ENCODE measurements at places on chromosomes 5 and 9.

- no peak for DNase-seq
These were observed 72.1 kb upstream of the HSPA9 start for GRCh38 chr5:138647261-138647788.

DNA sequence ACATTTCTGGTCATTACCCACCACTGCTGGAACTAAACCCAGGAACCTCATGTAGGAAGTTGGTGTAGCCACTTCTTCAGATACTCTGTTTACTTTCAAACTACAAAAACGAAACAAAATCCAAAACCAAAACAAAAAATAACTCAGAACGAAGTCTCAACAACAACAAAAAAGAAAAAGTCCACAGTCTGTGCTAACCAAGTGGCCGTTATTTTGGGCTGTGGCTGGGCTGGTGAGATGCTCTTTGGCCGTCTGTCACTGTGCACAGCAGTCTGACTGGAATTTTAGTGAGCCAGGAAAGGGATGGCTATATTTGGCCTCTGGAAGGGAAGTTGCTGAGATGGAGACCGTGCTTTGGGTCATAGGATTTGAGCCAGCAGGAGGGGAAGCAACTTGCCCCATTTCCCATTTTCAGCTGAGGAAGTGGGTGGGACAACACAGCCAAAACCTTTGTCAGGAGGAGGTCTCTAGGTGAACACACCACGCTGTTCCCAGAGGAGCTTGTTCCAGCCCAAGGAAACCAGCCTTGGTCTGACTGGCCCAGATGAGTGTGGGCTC, 334.1 kb downstream of the ZSWIM6 start:
- no peak for DNase-seq

GRCh38 chr9:38075272-38075671, 6.2 kb upstream of the SHB start:
- no peak for DNase-seq

GRCh38 chr5:137192293-137192743, 306.8 kb downstream of the SPOCK1 start:
- no peak for DNase-seq

DNA sequence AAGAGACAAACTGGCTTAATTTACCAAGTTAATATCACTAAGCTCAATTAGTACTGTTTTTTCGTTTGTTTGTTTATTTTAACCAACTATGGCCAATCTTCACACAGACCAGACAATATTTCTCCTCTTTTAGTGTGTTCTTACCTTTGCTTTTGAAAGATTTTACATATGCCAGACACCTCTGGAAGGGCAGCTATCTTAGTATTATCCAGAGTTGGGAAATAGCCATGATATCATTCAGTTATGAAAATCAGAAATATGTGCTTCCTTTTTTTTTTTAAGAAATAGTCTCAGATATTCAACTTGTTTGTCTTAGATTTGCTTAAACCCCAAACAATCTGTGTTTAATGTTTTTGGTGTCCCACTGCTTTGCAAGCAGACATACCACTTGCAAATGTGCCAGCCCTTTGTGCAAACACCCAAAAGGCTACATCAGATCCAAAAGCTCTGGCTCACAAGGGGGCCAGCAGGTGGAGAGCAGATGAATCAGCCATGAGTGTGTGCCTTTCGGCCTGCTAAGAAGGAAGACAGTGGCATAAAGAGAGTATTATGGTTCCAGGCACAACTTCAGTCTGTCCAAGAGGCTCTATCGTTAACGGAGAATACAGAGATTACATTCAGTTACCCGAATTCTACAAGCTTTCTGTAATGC, 147.6 kb downstream of the EFNA5 start:
- DNase-seq = no peak

DNA sequence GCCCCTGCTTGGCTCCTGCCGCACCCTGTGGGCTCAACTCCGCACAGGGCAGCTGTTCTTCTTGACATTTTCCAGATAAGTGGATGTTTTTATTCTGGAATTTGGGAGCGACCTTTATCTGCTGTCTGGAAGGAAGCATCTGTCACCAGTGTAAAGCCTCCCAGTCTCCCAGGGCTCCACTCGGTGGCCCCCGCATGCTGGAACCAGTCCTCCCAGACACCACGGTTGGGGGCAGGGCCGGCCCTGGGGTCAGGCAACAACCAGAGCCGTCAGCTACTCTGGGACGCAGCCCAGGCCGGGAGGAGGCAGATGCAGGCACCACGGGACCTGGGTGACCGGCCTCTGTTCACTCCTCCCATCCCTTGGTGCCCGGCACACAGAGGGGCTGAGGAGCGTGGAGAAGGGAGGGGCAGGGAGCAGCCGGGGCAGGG, 92.8 kb upstream of the ADAMTS2 start:
- no peak for DNase-seq

- no peak for DNase-seq
These were observed 322.6 kb upstream of the WWC1 start for GRCh38 chr5:167968837-167969236.

DNA sequence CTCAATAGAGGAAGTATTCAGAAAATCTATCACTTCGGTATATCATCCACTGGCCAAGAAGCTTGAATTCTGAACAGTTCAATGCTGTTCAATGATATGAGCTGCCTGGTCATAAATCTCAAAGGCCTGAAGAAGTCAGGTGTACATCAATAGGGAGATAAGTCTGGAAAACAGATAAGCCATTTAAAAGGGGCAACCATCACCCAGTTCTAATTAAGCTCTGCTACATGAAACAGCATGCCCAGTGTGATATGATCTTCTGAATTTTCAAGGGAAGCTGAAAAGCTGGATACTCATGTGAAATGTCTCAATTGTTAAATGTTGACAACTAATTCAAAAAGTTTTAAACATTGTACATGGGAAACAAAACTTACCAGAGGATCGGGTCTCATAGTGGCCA, 2020.7 kb upstream of the WWC1 start:
- no peak for DNase-seq

DNA sequence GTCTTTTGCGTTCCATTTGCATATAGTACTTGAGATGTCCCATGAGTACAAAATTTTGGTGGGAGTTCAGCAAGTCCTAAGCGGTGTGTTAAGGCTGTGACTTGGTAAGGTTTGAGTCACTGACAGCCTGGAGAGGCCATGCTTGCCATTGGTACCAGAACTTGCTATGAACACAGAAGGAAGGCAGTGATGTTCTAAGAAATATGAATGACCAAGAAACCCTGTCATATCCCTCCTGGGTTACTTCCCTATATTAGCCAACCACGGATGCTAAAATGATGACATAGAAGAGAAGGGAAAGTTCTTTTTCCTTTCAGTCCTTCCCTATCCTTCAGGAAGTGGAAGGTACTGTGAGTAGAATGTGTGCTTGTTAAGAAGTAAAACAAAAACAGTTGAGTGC, 136.7 kb downstream of the GCNT1 start:
- DNase-seq = no peak

- no peak for DNase-seq
These were observed 34.9 kb downstream of the MTMR12 start for GRCh38 chr5:32277798-32278197.
